MM.1S (cell line): ENCODE measurements at places on chromosomes 13 and 19.

DNA sequence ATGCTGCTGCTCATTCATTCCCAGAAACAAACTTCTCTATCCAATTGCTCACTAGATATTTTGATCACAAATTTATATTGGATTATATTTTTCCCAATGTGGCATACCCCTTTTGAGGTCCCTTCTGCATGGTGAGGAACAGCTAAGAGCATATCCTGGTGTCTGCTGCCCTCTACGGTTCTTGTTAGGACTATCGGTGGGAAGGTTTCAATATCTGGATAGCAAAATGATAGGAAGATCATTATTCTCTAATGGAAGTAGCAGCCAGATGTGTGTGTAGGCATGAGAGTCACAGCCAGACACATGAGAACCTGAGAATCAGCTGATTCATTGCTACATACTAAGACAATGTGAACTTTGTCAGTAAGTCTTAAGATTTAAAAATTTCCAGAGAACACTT, 1422.4 kb upstream of the MIR17HG start:
- no peak for DNase-seq

DNA sequence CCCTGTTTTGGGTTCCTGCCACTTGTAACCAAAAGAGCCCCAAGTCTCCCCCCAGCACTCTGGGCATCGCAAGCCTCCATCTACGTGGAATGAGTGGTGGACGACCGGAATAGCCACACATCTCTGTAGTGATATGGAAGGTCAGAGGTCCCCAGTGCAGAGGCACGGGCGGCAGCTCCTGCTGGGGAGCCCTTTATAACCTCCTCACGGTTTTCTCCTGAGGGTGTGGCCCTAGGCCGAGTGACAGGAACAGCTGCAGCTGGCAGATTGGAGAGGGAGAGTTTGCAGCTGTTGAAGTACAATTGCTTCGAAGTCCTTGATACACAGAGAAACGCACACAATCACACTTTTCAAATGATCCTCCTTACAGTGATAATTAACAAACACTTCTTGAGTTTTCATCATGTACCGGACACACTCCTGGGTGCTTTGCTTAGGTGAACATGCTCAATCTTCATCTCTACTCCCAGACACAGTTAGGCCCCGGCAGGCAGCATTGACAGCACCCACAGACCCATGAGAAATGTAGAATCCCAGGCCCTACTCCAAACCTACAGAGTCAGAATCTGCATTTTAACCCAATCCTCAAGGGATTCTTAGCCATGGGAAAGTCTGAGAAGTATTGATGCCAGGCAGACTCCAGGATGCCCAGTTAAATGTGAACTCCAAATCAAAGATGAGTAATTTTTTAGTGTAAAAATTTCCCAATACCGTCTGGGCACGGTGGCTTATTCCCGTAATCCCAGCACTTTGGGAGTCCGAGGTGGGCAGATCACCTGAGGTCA, 4.9 kb upstream of the ZNF787 start:
- no peak for DNase-seq

DNA sequence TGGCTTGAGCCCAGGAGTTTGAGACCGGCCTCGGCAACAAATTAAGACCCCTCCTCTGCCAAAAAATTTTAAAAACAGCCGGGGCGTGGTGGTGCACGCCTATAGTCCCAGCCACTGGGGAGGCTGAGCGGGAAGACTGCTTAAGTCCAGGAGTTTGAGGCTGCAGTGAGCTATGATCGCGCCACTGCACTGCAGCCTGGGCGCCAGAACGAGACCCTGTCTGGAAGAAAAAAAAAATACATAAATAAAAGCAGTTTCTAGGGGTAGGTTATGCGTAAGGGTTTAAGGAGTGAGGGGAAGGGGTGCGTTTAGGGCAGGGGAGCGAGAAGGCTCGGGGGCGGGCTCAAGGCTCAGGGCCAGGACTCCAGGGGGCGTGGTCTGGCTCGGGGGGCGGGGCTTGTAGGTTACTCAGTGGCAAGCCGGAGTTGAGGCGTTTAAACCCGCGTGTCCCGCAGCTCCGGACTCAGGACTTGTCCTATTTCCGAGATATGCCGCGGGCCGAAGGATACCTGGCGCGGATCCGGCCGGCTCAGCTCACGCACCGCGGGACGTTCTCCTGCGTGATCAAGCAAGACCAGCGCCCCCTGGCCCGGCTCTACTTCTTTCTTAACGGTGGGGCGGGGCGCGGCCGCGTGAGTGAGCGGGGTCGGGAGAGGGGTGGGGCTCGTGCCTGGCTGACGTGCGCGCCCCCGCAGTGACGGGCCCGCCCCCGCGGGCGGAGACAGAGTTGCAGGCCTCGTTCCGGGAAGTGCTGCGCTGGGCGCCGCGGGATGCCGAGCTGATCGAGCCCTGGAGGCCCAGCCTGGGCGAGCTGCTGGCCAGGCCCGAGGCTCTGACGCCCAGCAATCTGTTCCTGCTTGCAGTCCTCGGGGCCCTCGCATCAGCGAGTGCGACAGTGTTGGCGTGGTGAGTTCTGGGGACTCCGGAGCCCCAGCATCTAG, 10.7 kb downstream of the SPACA6 start:
- no peak for DNase-seq

- DNase-seq = no peak
Observed at GRCh38 chr13:114057166-114058050, 75.0 kb downstream of the RASA3 start.

DNA sequence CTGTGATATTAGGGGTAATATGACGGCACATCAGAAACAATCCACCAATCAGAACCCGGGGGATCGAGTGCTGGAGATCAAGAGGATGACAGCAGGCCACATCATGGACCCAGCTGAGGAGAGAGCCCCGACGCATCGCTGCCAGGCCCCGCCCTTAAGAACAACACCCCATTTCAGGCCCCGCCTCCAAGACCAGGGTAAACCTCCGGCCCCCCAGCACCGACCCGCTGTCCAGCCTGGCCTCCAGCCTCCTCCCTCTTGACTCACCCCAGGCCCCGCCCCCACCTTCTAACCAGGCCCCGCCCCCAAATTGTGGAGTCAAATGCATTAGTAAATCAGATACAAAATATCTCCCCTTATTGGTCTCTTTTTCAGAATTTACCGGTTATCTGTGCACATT, 4.7 kb upstream of the ZNF611 start:
- DNase-seq = no peak

DNA sequence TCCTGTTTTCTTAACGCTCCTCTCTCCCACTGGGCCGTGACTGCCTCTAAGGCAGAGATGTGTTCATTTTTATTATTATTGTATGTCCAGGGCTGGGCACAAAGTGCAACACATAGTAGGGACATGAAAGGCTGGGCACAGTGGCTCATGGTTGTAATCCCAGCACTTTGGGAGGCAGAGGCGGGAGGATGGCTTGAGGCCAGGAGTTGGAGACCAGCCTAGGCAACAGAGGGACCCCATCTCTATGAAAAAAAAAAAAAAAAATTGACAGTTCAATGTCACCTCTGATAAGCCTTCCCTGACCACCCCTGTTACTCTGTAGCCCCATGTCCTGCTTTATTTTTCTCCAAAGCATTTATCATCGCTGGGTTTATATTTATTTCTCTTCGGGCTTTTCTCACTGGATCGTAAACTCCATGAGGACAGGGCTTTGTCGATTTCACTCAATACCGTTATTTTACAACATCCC, 481 bp upstream of the SAE1 start:
- no peak for DNase-seq

DNA sequence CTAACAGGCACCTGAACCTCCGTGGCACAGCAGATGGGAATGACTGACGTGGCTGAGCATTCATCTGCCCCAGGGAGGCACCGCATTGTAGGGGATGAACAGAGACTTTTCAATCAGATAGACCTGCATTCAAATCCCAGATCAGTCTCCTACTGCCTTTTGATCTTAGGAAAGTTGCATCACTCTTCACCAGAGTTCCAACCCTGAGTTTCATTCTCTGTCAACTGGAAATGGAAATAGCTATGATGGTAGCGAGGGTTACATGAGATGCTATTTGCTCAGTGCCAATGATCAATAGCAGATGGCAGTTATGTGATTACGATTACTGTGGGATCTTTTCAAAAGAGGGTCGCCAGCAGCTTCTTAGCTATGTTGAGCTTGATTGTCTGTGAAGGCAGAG, 189.3 kb upstream of the RFC3 start:
- no peak for DNase-seq

GRCh38 chr13:21895779-21896178, 224.9 kb downstream of the FGF9 start:
- no peak for DNase-seq

DNA sequence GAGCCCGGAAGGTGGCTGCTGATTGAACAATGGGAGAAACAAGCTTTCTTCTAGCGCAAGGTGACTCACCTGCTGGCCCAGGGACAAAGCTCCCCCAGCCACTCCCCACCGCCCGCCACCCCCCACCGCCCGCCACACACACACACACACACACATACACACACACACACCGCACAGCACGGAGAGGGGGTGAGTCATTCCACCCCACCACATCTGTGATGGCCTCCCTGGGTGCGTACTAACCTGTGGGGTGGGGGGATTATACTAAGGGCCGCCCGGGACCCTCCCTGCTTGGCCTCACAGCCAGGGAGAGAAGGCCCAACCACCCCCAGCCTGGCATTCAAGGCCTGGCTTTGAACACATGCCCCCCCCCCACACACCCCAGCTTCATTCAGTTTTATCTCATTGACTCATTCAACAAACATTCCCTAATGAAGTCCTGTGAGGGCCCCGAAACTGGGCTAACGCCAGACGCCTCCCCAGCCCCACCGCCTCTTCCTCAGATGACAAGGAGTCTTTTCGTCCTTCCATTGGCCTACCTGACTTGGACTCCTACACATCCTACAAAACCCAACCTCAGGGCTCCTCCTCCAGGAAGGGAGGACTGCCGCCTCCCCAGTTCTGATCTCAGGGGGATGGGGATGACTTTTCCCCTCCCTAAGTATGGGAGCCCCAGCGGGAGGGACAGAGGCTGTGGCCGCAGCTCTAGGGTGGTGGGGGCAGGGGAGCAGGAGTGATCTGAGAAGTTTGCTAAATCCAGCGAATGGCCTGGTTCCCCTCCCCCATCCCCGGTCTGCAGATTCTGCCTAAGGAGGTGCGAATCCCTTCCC, 5.8 kb upstream of the ONECUT3 start:
- DNase-seq = no peak

DNA sequence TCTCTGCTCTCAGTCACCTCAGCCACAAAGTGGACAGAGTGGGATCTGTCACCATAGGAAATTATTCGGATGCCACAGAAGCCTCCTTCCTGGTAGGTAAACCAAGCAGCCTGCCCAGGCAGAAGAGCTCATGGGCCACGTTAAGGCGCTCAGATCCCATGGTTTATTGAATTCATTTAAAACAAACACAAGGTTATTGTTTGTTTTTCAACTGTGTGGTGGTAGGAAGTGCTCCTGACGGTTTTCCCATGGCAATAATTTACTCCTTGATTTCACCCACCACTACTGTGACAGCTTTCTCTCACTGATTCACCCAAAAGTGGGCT, 14.4 kb downstream of the BCAM start:
- DNase-seq = no peak
